ENCODE measurements at places on chromosomes 11 and 22.
A peak's percentile ranks its signal among the peaks of the same experiment; 100 is the strongest.

- DNase-seq = no peak
These were observed 2.1 kb downstream of the EHD1 start for GRCh38 chr11:64876229-64876750.

DNA sequence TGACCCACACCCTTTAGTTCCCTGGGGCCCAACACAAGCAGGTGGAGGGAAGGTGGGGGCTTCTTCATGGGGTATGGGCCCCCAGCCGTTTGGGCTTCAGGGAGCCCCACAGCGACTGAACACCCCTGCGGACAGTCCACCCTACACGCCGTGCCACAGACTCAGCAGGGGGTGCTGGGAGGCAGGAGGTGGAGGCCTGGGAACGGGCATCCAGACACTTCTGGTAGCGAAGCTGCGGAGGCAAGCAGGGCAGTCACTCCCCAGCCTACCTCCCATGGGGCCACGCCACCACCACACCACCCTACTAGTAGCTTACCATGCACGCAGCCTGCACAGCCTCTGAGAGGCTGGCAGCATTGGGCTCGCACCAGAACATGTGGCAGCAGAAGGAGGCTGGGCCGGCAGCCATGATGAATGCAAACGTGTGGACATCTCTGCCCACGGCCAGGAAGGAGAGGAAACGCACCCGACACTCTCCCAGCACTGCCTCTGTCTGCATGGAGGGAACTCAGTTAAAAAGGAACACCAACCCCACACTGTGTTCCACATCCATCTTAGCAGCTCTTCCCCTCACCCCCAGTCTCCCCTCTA is 5.3 kb downstream of the SMPD1 start:
- no peak for DNase-seq

- no peak for DNase-seq
These were observed 62.5 kb upstream of the OR4B1 start for GRCh38 chr11:48154151-48154550.

DNA sequence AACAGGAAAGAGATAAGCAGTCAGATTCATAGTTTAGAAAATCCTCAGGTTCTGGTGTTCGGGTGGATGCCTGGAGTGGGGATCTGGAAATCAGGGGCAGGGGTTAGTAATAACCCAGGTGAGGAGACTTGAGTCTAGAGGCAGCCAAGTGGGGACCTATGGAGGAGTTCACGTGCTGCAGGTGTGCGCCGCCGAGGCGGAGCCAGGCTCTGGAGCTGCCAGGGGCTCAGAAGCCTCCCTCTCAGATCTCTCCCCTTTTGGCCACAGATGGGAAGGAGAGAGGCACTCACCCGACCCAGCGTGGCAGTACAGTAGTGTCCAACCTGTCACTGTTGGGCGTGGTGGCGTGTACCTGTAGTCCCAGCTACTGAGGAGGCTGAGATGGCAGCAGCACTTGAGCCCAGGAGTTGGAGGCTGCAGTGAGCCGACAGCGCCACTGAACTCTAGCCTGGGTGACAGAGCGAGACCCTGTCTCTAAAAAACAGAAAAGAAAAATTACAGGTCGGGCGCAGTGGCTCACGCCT is 27.5 kb downstream of the TXN2 start:
- no peak for DNase-seq

DNA sequence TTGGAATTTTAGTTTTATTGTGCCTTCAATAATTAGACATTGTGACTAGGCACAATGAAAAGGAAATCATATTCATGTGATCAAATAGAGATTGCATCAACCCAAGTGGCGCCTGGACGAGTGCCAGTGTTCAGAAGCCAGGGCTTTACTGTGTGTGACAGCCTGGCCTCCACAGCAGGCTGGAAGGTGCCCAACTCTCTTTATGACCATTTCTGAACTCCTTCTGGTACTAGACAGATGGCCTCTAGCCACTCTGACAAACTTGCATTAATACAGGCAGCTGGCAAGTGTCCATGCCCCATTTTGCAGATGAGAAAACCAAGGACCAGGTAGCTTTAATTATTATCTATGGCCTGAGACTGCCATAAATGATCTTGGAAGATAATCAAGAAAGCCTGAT is 8.3 kb upstream of the POU2AF1 start:
- DNase-seq = no peak

DNA sequence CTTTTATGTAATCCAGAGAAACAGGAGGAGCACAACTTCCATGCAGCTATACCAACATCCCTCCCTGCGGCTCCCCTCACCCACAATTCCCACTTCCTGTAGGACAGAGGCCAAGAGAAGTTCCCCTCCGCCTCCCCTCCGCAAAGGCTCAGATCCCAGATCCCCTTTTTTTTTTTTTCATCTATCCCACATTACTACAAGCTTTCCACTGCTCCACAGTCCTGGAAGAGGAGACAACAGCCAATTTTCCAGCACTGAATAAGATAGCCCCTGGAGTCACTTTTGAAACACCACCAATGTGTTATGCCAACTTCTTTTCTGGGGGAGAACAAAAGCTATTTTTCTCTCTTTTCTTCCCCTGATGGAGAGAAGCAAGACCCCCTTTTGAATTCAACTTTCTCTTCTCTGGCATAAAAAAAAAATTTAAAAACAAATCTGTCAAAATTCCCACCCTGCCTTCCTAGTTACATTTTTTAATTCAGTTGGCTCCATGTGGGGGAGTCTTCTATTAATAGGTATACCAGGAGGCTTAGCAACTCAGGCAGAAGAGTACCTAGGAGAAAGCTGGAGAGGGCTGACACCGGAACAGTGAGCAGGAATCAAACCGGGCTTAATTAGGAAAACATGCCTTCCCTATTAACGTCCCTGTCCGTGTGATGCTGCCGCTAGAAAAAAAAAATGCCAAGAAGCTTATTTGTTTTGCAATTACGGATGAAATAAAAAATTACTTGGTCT is 543.4 kb downstream of the BUD13 start:
- no peak for DNase-seq

DNA sequence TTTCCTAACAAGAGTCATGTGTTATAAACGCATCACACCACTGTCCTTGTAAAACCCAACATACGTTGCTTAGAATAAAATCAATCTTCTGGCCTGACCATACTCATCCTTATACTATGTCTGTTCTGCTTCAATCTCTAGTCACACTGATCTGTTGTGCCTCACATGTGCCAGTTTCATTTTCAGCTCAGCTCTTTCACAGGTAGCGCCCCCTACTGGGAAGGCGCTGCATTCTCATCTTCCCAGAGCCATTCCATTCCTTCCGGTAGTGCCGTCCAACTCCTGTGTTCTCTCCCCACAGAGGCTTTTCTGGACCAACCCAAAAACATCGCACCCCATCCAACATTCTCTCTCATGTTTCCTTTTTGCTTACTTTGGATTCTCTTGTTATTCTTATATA is 22.2 kb downstream of the CASP5 start:
- DNase-seq = peak; percentile 8

GRCh38 chr22:39097098-39098020 is at the start of gene APOBEC3H:
Gene APOBEC3H (plus strand): TSS chr22:39097244. CDS start chr22:39100279, 3,035 bp downstream.
- DNase-seq = peak; percentile 70

DNA sequence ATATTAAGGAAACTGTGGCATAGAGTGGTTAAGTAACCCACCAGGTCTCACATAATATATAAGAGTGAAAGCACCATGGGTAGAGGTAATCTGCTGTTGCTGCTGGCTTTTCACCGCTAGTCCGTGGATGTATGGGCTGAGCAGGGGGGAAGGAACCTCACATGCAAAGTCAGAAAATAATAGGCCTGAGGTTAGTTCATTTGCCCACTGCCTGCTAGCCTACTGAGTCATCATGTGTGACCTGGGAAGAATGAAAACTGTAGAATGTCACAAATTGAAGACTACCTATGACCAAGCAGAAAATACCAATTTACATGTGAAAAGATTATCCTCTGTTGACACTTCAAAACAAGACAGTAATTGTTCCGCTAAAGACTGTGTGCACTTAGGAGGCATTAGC is 560.1 kb upstream of the FAT3 start:
- DNase-seq = no peak

DNA sequence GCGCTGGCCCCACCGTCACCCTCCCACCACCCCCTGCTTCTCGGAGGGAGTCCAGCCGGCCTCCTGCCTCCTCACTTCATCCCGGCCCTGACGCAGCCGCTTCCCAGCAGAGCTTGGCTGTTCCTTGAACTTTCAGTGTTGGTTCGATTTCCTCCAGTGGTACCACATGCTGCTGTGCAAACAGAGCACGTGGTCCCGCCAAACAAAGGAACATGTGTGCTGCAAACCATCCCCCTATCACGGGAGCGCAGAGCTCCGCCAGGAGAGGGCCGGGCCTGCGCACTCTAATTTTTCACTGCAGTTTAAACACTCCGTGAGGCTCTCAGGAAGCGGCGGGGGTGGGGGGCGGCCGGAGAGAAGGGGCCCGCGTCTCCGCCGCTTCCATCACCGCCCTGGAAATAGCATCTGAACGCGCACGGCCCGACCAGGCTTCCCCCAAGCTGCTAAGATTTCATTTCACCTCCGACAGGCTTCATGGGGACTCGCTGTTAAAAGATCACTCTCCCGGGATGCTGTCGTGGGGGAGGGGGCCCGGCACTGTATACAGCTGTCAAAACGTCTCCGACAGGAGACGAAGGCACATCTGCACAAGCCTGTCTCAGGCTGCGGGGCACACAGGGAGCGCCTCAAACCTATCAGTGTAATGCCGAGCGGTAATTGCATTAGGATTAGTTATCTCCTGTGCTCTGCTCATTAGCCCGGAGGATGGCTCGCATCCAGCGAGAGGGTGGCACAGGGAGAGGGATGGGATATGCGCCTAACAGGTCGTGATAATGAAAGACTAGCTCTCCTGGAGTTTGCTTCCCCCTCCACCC is 269.9 kb upstream of the SORL1-AS1 start:
- DNase-seq = no peak

DNA sequence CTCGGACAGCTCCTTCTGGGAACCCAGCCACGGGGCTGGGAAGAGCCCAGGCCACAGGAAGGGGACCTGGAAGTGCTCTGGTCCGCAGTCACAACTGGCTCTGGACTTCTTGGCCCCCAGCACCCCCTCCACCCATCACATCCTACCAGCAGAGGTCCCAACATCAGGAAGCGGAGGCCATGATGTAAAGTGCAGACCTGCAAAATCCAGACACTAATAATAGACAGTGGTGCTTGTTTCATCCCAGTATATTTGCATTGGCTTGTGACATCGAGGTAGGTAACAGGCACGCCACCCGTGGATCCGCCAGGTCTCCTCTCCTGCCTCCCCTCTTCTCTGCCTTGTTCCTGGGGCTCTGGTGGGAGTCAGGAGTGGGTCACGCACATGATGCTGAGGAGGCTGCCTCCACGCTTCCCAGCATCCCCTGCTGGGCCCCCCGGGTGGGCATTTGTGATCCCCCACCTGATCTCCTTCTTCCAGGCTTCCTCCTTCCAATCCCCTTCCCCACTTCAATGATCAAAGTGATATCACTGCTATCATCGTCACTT is 1454.0 kb downstream of the BRD1 start:
- DNase-seq = no peak

DNA sequence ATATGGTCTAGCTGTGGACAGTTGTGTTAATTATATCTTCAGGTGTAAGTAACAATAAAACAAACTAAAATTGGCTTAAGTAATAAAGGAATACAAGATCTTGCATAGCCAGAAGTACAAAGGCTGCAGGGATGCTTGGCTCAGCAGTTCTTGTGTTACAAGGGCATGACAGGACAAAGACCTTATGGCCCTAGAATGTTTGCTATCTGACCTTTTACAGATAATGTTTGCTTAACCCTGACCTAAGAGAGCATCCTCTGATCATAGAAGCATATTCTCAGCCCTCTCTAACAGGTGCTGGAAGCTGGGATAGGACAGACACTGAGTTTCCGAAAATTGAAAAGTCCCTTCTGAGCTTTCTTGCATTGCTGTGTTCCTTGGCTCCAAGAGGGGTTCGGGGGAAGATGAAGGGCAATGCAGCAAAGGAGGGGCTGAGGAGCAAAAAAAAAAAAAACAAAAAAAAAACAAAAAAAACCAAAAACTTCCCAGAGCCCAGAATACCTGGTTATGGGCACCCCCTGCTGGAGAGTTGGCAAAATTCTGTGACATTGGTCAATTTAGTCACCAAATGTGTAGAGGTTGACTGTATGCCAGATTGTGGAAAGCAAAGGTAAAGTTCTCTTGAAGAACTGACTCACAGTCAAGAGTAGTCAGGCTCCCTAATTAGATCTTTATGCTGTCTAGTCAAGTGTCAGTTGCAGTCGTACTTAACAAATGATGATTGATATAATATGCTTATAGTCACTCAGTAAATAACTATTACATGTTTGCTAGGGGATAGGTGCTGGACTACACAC is 10.4 kb upstream of the HIKESHI start:
- DNase-seq = peak; percentile 71

Data from T-helper 1 cell (primary cell).